ENCODE measurements at places on chromosomes 7 and 10.

GRCh38 chr7:150781103-150781502 lies 19.1 kb downstream of the TMEM176B start:
- peak; percentile 32 for DNase-seq

DNA sequence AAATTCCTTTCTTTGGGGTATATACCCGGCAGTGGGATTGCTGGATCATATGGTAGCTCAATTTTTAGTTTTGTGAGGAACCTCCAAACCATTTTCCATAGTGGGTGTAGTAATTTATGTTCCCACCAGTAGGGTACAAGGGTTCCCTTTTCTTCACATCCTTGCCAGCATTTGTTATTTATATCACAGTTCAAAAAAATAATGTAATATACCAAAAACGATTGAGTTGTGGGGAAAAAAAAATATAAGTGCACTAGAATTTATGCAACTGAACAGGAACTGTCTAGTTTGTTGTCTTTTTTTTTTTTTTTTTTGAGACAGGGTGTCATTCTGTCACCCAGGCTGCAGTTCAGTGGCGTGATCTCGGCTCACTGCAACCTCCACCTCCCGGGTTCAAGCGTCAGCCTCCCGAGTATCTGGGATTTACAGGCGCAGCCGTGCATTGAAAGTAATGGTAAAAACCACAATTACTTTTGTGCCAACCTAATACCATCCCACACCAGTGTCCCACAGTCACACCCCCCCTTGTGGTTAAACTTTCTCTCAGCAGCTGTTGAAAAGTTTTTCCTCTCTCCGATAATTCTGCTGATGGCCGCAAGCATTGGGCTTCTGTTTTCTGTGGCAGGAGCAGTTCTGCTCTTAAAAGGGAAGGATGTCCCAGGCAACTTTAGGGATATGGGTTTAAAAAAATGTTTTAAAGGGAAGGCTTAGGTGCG lies 6.8 kb upstream of the LAT2 start:
- DNase-seq = peak; percentile 43

DNA sequence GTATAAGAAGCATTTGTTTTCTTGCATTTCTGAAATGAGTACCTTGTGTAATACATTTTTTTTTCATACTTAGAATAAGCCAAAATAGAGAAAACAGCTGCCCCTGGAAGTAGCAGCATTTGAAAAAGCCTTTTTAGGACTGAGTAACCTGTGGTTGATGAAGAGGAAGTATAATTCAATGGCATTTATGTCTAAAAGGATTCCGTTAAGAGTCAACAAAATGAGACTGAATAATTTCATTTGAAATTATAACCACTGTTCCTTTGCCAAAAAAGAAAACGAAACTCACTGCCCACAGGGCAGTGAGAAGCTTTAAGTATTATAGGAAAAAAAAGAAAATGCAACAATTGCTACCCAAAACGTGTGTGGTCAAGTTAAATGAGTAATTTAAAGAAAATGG lies 705.6 kb upstream of the PHF14 start:
- no peak for DNase-seq

DNA sequence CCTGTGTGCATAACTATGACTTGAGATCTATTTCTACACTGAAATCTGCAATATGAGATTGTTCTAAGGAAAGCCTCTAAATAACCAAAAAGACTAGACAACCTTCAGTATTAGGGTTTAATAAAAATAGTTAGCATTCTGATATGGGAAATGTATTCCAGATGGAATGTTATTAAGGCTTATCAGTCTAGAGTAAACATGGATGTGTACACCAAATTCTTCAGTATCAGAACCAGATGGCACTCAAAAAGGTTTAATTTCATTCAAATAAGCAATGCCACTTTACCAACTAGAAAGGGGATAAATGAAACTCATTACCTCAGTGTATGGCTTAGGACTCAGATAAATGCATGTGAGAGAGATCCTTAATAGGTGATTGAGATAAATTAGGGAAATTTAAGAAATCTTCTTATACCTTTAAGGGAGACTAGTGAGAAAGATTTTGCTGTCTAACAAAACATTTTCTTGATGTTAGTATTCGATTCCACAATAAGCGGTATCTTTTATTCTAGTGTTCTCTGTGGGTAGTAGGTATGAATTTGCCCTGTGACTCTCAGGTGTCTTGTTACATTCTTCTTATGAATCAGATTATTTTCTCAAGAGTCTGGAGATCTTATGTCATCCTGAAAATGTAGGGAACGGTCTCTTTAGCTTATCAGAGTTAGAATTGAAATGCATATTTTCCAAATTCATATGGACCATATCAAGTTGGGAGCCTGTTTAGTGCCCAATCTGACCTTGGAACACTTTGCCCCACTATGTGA lies 159.2 kb downstream of the PRKG1 start:
- no peak for DNase-seq

DNA sequence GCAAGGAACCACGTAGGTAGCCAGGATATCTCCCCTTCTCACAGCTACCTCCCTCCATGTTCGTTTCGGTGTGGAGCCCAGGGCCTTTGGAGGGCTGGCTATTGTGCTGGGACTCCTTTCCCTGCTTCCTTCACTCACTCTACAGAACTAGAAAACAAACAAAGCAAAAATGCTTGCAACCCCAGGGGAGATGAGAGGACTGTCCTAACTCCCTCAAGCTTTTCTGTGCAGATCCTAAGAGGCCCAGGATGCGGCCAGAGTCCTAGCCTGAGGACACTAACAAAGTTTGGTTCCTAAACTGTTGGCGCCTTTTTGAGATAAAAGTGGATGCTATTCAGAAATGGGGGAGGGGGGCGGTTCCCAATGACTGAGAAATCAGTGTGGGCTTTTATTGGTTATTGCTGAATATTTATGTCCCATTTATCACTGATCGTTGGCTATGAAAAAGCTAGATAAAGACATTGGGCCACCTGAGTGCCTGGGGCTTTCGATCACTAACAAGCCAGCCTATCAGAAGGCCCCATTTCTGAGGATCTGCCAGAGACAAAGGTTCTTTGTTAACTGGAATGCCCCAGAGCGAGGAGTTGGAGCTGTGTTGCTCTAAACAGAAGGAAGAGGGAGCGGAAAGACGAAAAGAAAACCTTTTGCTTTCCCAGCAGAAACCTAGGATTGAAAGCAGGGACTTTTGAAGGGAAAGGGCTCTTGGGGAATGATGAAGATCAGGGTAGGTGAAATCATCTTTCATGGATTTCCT lies 95.2 kb upstream of the EGR2 start:
- no peak for DNase-seq

- no peak for DNase-seq
Observed at GRCh38 chr10:130282492-130283218, 146.5 kb downstream of the GLRX3 start.

DNA sequence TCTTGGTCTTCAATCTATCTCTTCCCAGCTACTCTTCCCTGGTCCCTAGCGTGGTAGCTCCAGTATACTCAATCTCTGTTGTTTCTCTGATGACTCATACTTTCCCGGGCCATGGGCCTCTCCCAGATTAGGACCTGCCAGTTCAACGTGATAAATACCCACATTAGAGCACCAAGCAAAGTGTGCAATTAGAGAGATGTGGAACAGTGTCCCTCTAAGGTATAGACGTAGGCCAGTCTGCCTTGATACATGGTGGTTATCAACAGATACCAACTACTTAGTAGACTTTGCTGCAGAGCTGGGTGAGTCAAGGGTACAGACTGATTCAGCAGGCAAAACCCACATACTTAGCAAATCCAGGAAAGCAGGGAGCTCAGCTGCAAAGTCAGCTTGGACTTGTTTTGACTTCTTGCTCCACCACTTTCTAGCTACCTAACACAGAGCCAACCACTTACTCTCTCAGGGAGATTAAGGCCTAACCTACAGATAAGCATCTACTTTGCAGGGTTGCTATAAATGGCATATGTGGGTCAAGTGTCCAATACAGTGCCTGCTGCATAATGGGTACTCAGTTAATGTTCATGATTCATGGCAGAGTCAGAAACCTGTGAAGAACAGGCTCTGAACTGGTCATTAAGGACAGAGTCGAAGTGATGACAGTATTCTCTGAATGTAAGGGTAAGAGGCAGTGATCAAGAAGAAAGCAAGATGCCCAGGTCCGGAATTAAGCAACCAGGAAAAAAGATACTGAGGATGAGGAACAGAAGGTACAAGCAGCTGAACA lies 176.1 kb downstream of the CHN2 start:
- DNase-seq = peak; percentile 97

Data from small intestine (tissue), 16 donors.